RPMI7951 (cell line): ENCODE measurements at places on chromosomes 13 and 19. TPM values are rescaled to one million over a fixed set of nuclear protein-coding genes. Genes with fewer than 3 reads are reported as not detected.

The MUC16 gene
- not detected in 2 replicates for total RNA-seq

The ZFR2 gene
- total RNA-seq: not detected in 2 replicates

The CGB5 gene
- not detected in 2 replicates for total RNA-seq

The COL5A3 gene
- 3.0 and 4.8 TPM in 2 replicates for total RNA-seq

The LILRA1 gene
- not detected in 2 replicates for total RNA-seq

The IGFL2 gene
- not detected in 2 replicates for total RNA-seq

The CRX gene
- not detected in 2 replicates for total RNA-seq

The TPTE2 gene
- not detected in 2 replicates for total RNA-seq

The TGFBR3L gene
- 0.36 and 2.1 TPM in 2 replicates for total RNA-seq

The MIA gene
- total RNA-seq: 8.9 and 12.6 TPM in 2 replicates

The COX7A1 gene
- total RNA-seq: 6.1 and 7.0 TPM in 2 replicates

The WDR62 gene
- 16.1 and 17.0 TPM in 2 replicates for total RNA-seq

The ZNF626 gene
- 10.9 and 14.0 TPM in 2 replicates for total RNA-seq

The ZNF471 gene
- total RNA-seq: 1.1 and 1.3 TPM in 2 replicates

The DKKL1 gene
- 0.24 and 0.59 TPM in 2 replicates for total RNA-seq

The ZNF610 gene
- 1.4 and 1.6 TPM in 2 replicates for total RNA-seq

The PODNL1 gene
- total RNA-seq: 3.2 and 4.2 TPM in 2 replicates

The PPP1R13L gene
- total RNA-seq: 4.5 and 5.3 TPM in 2 replicates

The TRIM13 gene
- total RNA-seq: 7.4 and 8.4 TPM in 2 replicates

The DNAAF3 gene
- total RNA-seq: 1.4 and 1.6 TPM in 2 replicates

The C13orf42 gene
- total RNA-seq: not detected in 2 replicates

The RFPL4AL1 gene
- 0.20 TPM in 1 of 2 replicates, not detected in the other for total RNA-seq

The ANKRD24 gene
- total RNA-seq: under 0.01 and 0.12 TPM in 2 replicates

The LRFN3 gene
- 4.2 and 5.5 TPM in 2 replicates for total RNA-seq

The SLC10A2 gene
- total RNA-seq: not detected in 2 replicates

The CD33 gene
- 2.1 and 2.4 TPM in 2 replicates for total RNA-seq

The ATP4B gene
- not detected in 2 replicates for total RNA-seq

The C19orf85 gene
- total RNA-seq: not detected in 2 replicates

The PSG3 gene
- total RNA-seq: not detected in 2 replicates

The THAP8 gene
- 5.4 and 5.9 TPM in 2 replicates for total RNA-seq

The ZNF304 gene
- total RNA-seq: 9.9 and 11.7 TPM in 2 replicates

The LMTK3 gene
- not detected in 2 replicates for total RNA-seq

The ACP7 gene
- total RNA-seq: 0.10 TPM in 1 of 2 replicates, not detected in the other

The KCNJ14 gene
- 0.48 and 1.1 TPM in 2 replicates for total RNA-seq

The FFAR3 gene
- not detected in 2 replicates for total RNA-seq

The HCST gene
- total RNA-seq: 1.9 TPM in 1 of 2 replicates, not detected in the other

The LILRB5 gene
- total RNA-seq: not detected in 2 replicates

The ZNF296 gene
- total RNA-seq: 0.48 and 0.59 TPM in 2 replicates

The ATP12A gene
- total RNA-seq: not detected in 2 replicates

The SLAIN1 gene
- not detected in 2 replicates for total RNA-seq

The PSG2 gene
- total RNA-seq: not detected in 2 replicates

The AMER2 gene
- not detected in 2 replicates for total RNA-seq

The BORA gene
- total RNA-seq: 26.0 and 32.7 TPM in 2 replicates

The ZNF177 gene
- 2.5 and 3.1 TPM in 2 replicates for total RNA-seq

The ZNF878 gene
- 0.96 and 0.98 TPM in 2 replicates for total RNA-seq

The TUBA3C gene
- 0.24 TPM in 1 of 2 replicates, not detected in the other for total RNA-seq

The ANKLE1 gene
- total RNA-seq: 1.2 and 1.3 TPM in 2 replicates

The CNN1 gene
- 0.96 and 3.0 TPM in 2 replicates for total RNA-seq

The USHBP1 gene
- not detected in 2 replicates for total RNA-seq

The CYP4F8 gene
- total RNA-seq: not detected in 2 replicates
